Glomerular endothelial cell (primary cell): ENCODE measurements at places on chromosomes 3 and 15. TPM values are rescaled to one million over a fixed set of nuclear protein-coding genes. Genes with fewer than 3 reads are reported as not detected.

LARP6 gene
- total RNA-seq = 18.4 and 48.9 TPM in 2 replicates

SPATA12 gene
- 0.15 and 0.18 TPM in 2 replicates for total RNA-seq

GAP43 gene
- total RNA-seq = 0.18 TPM in 1 of 2 replicates, not detected in the other

LCMT2 gene
- 2.6 and 6.7 TPM in 2 replicates for total RNA-seq

CHRFAM7A gene
- 0.44 and 1.1 TPM in 2 replicates for total RNA-seq

INSYN1 gene
- 0.05 and 0.82 TPM in 2 replicates for total RNA-seq

SAXO2 gene
- total RNA-seq = not detected in 2 replicates

DNA sequence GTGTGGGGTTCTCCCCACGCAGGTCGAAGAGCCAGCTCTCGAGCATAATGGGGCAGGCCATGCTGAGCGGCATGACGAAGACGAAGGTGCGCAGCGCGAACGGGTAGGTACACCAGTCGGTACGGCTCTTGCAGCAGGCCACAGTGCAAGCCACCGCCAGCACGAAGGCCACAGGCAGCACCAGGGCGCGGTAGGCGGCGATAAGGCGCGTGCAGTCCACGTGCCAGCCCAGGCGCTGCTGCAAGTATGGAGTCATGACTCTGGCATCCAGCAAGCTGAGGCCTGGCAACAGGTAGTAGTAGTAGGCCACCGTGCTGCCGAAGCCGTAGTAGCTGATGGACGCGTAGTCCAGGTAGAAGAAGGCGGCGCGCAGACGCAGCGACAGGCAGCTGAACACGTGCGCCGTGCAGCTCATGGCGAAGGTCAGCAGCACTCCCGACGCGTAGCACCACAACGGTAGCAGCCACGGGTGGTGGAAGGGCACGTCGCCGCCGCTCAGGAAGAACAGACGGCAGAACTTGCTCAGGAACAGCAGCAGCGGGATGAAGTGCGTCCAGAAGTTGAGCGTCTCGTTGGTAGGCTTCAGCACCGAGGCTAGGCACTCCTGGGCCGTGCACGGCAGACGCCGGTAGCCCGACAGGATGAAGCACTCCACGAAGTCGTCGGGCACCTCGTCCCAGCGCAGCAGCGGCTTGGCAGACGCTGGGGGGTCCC, 797 bp downstream of the PAQR9 start:
- no peak for DNase-seq

DNA sequence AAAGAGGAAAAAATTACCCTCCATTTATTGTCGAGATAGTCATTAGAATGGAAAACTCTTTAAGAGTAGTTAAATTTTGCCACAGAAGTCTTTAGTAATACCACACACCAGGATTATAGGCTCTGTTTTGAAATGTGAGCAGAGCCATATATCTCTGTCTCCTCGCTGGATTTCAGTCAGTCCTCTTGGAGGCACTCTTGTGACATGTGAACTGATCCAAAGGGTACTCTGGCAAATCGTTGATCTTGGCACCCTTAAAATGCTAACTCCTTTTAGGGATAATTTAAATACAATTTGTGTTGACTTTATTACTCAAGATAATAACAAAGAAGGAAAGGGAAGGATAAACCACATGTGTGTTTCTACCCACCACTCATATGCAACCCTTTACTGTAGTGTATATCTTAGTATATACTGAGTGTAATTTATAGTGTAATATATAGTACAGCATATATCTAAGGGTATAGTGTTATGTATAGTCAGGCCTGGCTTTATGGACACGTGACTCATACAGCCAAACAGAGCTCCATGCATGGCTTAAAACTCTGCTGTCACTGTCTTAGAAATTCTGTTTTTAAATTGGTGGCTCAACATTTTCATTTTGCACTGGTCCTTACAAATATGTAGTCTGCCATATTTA, 12.3 kb upstream of the KPNA4 start:
- no peak for DNase-seq

DNA sequence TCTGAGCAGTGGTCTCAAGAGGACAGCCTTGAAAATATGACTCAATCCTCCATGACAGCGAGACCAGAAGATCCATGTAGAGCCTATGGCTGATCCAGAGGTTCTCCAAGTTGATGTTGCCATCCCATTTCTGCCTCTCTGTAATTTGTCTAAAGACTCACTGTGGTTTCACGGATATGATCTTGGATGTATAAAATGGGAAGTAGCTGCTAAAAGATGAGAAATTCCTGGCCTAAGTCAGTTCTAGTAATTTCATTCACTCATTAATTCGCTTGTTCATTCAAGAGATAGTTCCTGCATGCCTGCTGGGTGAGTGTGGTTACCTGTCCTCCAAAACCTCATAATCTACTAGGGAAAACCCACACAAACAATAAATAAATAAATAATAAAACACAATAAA, 145.9 kb downstream of the TNIK start:
- DNase-seq = no peak

- no peak for DNase-seq
Observed at GRCh38 chr3:52682016-52682415, 3.7 kb downstream of the PBRM1 start.

DNA sequence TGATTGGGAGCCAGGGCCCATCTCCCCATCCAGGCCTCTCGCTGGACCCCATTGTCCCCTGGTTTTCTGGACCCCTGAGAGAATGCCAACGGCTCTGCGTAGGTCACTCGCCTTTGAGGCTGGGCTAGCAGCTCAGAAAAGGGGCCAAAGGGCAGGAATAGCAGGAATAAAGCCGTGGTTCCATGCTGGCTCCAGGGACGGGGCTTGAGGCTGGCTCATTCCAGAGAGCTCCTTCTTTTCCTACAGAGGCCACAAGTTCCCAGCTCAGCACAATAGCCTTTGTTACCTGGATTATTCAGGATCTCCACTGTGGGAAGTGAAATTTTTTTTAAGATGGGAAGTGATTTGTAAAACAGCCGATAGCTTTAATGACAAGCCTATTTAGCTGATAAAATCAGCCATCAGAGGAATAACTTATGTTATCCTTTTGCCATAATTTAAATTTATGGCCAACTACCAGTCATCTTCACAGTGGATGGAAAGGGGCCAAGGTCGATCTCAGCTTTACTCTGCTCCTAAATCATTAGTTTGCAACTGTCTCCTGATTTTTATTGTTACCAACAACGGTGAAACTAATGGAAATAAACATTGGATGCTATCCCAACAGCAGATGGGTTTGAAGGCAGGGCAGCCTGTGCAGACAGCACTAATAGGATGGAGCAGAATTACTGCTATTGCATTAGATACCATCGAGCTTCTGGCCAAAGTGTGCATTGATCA, 124.3 kb downstream of the TMEM266 start:
- DNase-seq = no peak

DNA sequence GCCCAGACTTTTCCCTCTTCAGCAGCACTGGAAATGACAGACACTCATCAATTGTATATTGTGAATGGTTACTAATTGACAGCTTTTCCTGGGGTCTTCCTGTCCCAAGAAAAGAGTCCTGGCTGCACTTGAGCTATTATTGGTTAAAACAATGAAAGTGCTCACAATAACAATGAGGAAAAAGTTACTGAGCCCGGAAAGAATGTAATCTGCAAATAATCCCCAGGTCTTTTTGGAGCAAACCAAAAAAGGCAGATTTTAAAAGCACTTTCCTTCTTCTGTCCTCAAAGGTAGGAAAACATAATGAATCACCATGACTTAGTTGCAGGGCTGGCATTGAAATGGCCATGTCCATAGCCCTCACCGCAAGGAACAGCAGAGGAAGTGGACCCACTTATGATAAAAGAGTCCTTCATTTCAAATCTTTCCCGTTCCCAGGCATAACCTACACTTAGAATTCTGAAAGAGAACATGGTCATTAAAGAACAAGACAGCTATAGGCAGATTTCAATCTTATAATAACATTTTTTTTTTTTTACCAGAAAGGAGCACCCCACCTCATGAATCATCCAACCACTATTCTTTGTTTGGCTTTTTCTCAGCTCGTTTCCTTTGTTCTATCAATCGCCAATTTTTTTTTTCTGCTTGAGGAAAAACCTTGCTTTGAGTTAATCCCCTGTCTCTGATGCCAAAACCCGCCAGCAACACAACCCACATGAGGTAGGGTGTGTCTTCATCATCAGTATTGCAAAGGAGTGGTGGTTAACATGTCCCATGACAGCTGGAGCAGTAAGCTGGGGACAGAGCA, 35.5 kb upstream of the ATP1B3 start:
- peak; percentile 75 for DNase-seq

- DNase-seq = no peak
Observed at GRCh38 chr15:26070095-26070532, 207.0 kb upstream of the ATP10A start.

DNA sequence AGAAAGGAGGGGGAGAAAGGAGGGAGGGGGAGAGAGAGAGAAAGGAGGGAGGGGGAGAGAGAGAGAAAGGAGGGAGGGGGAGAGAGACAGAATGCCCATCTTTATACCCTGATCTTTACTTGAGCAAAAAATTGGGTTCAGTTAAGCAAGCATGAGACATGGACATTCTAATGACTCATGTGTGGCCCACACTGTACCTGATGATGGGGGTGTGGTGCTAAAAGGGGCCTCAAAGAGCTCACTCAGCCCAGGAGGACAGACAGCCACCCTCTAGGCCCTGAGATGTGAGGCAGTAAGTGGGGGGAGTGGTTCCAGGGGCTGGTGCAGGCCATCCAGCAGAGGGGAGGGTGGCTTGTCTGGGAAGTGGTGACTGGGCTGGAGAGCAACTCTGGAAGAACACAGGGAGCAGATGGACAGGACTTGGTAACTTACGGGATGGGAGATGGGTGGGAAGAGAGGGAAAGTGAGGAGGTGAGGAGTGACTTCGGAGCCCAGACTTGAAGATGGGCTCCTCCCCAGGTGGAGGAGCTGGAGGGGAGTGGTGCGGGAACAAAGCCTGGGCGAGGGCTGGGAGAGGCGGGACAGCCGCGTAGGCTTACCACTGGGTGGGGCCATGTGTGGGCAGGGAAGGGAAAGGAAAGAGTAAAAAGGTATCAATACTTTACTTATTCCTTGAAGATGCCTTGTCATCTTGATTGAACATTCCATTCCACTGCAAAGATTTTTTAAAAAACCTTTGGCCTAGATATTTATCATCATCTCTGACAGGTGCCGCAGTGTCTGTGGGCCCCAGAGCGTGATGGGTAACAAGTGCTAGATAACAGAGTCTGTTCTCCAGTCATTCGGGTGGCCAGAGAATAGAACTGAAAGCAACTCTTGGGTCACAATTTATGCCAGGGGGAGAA, 32.3 kb downstream of the TSPAN3 start:
- no peak for DNase-seq
